A549 treated with CpdA at 1 μM for 4 hours (cell line): ENCODE measurements at places on chromosomes 3 and 15. TPM values are rescaled to one million over a fixed set of nuclear protein-coding genes. Genes with fewer than 3 reads are reported as not detected.

CLRN1 gene
- total RNA-seq: not detected in 5 replicates

TRH gene
- not detected in 5 replicates for total RNA-seq

DUOX1 gene
- total RNA-seq: not detected in 5 replicates

PFKFB4 gene
- 14.0 to 25.2 TPM (median 15.7 TPM) in 5 replicates for total RNA-seq

TMEM266 gene
- 0.05 to 0.10 TPM (median 0.06 TPM) in 3 of 5 replicates, not detected in the others for total RNA-seq

VEPH1 gene
- 0.07 to 0.10 TPM in 2 of 5 replicates, not detected in the others for total RNA-seq

SEC62 gene
- total RNA-seq: 80.2 to 158 TPM (median 94.6 TPM) in 5 replicates

CPEB1 gene
- total RNA-seq: 2.8 to 4.0 TPM (median 3.8 TPM) in 5 replicates

LRTM1 gene
- not detected in 5 replicates for total RNA-seq

CYP1A2 gene
- not detected in 5 replicates for total RNA-seq

SV2B gene
- 0.02 to 0.13 TPM (median 0.03 TPM) in 3 of 5 replicates, not detected in the others for total RNA-seq

A4GNT gene
- not detected in 5 replicates for total RNA-seq

CEP70 gene
- 6.0 to 8.1 TPM (median 6.1 TPM) in 5 replicates for total RNA-seq

FAM3D gene
- 0.10 TPM in 1 of 5 replicates, not detected in the others for total RNA-seq

AMIGO3 gene
- 0.26 to 1.7 TPM (median 0.57 TPM) in 5 replicates for total RNA-seq

COL7A1 gene
- 152 to 242 TPM (median 215 TPM) in 5 replicates for total RNA-seq

CPA3 gene
- not detected in 5 replicates for total RNA-seq

ADAMTS9 gene
- total RNA-seq: 0.49 to 0.90 TPM (median 0.70 TPM) in 5 replicates

TUSC7 gene
- total RNA-seq: not detected in 5 replicates

FETUB gene
- total RNA-seq: 0.05 to 0.13 TPM in 2 of 5 replicates, not detected in the others

SLC24A5 gene
- total RNA-seq: not detected in 5 replicates

AP3B2 gene
- 0.31 to 0.90 TPM (median 0.42 TPM) in 5 replicates for total RNA-seq

PLSCR5 gene
- total RNA-seq: not detected in 5 replicates

DNAH12 gene
- 0.05 to 0.19 TPM (median 0.11 TPM) in 4 of 5 replicates, not detected in the other for total RNA-seq

EEF1AKMT4 gene
- total RNA-seq: 9.5 to 13.9 TPM (median 13.2 TPM) in 5 replicates
